ENCODE measurements at places on chromosomes 1 and 21.
A peak's percentile ranks its signal among the peaks of the same experiment; 100 is the strongest.

DNA sequence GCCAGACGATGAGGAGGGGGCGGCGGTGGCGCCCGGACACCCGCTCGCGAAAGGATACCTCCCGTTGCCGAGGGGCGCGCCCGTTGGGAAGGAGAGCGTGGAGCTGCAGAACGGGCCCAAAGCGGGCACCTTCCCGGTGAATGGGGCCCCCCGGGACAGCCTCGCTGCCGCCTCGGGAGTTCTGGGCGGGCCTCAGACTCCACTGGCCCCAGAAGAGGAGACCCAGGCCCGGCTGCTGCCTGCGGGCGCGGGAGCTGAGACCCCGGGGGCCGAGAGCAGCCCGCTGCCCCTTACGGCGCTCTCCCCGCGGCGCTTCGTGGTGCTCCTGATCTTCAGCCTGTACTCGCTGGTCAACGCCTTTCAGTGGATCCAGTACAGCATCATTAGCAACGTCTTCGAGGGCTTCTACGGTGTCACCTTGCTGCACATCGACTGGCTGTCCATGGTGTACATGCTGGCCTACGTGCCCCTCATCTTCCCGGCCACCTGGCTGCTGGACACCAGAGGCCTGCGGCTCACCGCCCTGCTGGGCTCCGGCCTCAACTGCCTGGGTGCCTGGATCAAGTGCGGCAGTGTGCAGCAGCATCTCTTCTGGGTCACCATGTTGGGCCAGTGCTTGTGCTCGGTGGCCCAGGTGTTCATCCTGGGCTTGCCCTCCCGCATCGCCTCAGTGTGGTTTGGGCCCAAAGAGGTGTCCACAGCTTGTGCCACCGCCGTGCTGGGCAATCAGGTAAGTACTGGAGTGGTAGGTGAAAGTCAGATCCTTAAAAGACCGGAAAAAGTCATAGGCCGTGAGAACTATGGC lies 588 bp downstream of the FLVCR1 start:
- DNase-seq, result peak; percentile 46

GRCh38 chr21:31279986-31280385 lies 64.1 kb downstream of the TIAM1 start:
- DNase-seq, result no peak

DNA sequence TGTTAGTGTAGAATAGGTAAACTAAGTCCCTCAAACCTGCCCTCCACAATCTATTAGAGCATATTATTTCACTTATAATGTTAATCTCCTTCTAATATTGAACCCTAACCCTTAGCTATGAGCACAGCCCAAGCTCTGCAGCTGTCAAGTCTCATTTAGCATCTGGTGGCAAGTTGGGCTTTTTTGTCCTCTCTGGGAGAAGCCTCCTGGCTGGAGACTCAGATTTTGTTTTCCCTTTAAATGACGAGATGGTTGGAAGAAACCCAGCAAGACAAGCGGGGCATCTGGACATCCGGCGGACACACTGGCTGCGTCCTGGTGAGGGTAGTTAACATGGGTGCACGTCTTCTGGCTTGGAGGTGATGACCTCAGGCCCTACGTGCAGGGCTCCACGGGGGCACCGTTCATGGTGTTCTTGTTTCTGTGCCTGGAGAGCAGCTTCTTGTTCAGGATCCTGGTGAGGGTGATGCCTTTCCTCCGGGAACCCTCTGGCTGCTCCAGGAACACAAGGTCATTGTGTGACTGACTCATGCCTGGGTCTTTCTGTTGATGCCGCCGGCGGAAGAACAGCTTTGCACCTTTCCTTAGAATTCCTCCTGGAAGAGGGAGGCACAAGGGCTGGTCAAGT lies 9.7 kb upstream of the PRDM15 start:
- DNase-seq, result no peak

- DNase-seq, result no peak
These were observed 131.3 kb downstream of the PATJ start for GRCh38 chr1:61873581-61873980.

- no peak for DNase-seq
These were observed 41.0 kb downstream of the CEP350 start for GRCh38 chr1:179995576-179995975.
